ENCODE measurements at places on chromosomes 3 and 15.

GRCh38 chr3:108035751-108036150, 55.1 kb downstream of the CD47 start:
- no peak for DNase-seq

DNA sequence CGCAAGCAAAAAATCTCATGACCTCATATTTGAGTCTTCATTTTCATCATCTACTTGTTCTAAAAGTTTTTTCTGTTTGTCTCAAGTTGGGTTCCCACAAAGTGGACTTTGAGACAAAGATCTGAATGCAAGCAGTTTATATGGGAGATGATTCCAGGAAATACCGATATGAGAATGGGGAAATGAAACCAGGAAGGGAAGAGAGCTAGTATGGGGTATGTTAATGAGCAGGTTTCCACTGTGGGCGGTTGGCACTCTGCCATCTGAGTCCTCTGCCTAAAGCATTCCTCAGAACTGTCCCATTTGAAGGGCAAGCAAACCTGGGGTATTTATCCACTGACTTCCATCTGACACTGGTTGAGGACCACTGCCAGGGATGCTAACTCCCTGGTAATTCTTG, 8.8 kb downstream of the ADPRH start:
- DNase-seq = no peak

DNA sequence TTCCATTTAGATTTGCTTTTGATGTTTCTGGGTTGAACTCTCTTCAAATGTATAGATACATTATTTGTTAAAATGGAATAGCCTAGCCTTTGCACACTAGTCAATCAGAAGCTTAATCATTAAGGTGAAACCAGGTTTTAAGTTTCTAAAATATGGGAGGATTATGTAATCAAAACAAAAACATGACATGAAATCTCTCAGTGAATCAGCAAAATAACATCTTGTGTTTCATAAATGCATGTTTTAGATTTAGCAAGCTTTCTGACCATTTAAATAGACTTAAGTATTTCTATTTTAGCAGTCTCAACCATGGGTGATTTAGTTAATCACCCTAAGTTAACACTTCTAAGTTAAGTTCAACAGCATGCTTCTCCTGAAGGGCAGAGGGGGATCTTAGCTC, 11.3 kb downstream of the GTF2E1 start:
- DNase-seq = no peak

DNA sequence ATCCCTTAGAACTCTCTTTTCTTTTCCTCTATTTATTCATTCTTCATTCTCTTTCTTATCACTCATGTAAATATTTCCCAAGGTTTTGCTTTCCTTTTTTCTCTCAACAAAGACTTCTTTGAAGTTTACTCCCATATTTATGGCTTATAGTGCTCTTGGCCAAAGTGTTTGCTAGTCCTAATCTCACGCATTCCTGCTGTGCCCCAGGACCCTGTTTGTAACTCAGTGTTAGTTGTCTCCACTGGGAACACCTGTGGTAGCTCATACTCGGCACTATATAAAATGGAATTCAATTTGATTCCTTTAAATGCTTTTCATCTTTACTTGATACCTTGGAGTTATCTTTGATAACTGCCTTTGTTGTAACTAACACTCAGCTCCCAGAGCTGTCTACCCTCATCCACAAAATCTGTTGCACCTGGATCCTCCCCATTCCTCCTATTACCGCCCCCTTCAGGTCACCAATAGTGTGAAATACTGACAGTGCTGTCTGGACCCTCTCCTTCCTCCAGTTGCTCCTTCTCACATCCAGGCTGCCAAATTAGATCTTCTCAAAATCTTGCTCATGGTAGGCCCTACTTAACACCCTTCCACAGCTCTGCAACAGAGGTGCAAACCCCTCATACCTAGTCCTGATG, 76.8 kb downstream of the TIGIT start:
- no peak for DNase-seq

- no peak for DNase-seq
Observed at GRCh38 chr15:56980473-56980872, 62.0 kb downstream of the TCF12 start.

DNA sequence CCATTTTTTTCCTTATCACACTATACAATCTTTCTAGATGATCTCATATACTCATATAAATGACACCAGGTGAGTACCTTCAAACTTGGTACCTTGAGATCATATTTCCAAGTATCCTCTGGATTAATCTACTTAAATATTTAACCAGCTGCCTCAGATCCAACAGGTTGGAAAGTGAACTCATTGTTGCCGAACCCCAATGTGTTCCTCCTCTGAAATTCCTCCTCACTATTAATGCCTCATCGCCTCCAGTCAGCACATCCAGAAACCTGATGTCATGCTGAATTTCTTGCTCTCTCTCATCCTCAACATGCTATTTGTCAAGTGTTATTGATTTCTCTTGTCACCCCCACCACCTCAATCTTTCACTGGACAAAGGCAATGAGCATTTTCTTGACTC, 221.8 kb downstream of the FMN1 start:
- DNase-seq = no peak

DNA sequence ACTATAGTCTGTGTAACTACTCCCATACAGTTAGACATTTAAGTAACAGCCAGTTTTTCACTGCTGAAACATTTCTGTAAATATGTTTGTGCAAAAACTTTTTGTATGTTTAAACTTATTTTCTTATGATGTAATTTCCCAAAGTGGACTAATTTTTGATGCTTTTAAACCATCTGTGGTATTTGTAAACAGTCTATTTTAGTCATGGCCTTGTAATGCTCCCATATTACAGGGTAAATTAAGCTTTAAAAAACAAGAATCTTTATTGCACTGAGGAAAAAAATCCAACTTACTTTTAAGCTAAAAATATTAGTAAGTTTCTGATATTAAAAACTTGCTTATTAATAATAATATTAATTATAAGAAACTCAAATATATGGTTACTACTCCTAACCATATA, 13.5 kb downstream of the CCDC14 start:
- DNase-seq = no peak

DNA sequence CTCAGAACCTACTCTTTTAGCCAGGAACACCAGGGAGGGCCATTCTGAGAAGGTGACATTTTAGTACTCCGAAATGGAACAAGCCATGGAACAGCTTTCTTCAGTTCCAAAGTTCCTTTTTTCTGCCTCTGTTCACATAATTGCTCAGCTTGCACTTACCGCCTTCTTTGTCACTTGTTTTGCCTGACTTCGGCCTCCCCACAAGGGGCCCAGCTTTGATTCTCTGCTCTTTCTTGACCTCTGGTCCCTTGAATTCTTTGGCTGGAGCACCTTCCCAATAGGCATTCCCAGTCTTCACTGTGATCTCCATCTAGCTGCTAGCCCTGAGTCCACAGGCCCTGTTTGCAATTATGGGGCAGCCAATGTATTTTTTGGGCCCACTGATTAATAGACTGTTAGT, 51.4 kb upstream of the SLC7A14 start:
- DNase-seq = no peak

- DNase-seq = no peak
Observed at GRCh38 chr3:161700998-161701397, 204.4 kb downstream of the OTOL1 start.

DNA sequence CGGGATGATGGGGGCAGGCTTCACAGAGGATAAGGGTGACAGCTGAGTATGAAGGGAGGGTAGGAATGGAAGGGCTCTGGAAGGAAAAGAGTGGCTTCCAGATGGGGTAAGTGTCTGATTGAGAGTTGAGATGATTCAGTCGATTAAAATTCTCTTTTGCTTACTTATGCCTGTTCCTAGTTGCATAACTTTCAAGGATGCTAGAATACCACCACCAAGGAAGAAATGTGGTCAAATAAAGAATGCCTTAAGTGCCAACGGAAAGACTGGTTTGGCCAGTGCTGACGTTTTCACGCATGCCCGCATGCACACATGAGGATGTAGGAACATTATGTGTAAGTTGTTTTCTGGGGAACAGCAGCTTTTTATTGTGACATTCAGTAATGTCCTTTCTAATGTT, 263.4 kb upstream of the WNT5A start:
- DNase-seq = no peak

- no peak for DNase-seq
Observed at GRCh38 chr15:28019594-28020309, 79.4 kb downstream of the OCA2 start.

- no peak for DNase-seq
Observed at GRCh38 chr15:90686435-90687218, 30.5 kb upstream of the BLM start.

- no peak for DNase-seq
Observed at GRCh38 chr3:10667269-10667668, 148.8 kb upstream of the SLC6A11 start.

DNA sequence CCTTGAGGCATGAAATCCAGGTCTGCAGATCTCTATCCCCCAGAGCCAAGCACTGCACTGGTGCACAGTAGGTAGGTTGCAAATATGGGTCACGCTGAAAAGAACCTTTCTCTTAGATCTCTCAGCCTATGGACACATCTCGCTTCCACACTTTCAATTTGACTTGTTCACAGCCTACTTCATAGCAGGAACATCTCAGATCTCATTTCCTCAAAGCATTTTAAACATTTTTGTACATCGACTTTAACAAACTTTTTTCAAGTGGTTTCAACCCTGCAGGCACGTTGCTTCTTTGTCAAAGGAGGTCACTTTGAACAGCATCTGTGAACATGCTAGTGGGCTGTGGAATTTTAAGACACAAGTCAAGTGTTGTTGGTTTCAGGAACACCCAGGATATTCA, 76.0 kb downstream of the SLC12A8 start:
- DNase-seq = no peak

DNA sequence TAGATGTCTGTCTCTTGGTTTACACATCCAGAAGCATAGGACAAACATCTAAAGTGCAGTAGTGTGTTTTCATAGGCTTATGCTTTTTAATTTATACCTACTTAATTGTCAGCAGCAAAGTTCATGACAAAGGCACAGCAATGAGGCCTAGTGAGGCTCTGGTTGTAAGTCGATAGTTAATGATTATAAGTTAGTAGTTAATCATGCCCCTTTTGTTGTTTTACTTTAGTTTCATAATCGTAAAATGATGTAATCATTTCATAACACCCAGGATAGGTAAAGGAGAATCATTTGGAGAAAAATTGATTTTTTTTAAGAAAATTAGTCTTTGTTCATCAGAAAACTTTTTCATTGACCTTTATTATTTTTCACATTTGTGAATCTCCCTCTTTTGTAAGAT, 351.9 kb downstream of the LSAMP start:
- DNase-seq = no peak

- DNase-seq = no peak
Observed at GRCh38 chr3:33067484-33067883, 29.5 kb downstream of the GLB1 start.

- no peak for DNase-seq
Observed at GRCh38 chr3:57557085-57557537, 1.0 kb downstream of the PDE12 start.

DNA sequence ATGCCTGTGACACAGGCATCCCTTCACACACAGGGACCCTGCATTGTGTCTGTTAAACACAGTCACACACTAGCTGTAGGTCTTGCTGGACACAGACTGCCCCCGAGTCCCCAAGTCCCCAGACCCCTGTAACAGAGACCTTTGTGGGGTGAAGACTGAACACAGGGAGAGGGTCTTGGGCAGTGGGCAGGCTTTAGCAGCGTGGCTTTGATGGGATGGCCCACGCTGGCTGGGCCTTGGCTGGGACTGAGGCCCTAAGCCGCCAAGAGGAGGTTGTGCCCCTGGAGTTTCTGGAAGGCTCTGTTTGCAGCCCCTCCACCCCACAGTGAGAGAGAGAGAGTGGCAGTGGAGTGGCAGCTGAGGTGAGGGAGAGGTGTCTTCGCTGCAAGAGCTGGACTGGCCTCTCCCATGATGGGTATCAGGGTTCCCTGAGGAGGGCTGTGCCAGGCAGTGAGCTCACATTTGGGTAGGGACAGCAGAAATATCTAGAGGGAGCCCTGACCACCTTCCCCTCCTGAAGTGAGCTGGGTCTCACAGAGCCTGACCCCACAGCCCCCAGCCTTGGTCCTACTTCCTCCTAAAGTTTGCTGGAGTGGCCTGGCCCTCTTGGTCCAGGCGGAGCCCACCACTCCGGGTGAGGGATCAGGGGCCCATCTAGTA, 635 bp upstream of the VILL start:
- DNase-seq = no peak

DNA sequence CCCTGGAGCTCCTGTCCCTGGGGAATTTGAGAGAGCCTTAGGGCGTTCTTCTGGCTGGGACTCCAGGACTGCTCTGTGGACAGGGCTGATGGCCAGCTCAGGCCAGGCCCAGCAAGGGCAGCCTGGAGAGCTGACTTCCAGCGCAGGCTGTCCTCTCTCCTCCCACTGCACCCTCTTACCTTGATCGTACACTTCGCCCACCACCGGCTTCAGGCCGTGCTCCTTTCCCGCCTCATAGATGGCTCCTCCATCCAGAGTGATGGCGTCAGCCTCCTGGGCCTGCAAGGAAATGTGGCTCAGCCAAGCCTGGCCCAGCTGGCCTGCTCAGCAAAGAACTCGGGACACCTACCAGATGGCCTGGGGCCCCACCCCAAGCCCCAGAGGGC, 3.1 kb downstream of the MELTF start:
- DNase-seq = no peak

DNA sequence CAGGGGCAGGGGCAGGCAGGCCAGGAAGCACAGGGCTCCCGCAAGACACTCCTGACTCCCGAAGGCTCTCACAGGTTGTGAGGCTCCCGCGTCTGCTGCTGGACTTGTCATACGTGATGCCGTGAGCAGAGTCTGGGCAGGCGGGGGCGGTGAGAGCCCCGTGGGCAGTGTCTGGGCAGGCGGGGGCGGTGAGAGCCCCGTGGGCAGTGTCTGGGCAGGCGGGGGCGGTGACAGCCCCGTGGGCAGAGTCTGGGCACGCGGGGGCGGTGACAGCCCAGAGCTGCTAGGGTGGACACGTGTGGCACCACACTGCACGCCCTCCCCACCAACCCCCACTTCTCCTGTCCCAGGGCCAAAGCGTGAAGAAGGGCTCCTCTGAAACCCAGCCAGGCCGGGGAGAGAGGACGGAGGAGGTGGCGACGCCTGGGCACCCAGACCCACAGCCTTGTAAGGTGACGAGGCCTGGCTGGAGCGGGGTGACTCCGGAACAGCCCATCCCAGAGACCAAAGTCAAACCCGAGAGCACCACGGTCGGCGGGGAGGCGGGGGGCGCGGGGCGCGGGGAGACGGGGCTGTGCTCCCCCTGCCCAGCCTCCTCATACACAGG, 35.0 kb downstream of the TNK2 start:
- DNase-seq = no peak

DNA sequence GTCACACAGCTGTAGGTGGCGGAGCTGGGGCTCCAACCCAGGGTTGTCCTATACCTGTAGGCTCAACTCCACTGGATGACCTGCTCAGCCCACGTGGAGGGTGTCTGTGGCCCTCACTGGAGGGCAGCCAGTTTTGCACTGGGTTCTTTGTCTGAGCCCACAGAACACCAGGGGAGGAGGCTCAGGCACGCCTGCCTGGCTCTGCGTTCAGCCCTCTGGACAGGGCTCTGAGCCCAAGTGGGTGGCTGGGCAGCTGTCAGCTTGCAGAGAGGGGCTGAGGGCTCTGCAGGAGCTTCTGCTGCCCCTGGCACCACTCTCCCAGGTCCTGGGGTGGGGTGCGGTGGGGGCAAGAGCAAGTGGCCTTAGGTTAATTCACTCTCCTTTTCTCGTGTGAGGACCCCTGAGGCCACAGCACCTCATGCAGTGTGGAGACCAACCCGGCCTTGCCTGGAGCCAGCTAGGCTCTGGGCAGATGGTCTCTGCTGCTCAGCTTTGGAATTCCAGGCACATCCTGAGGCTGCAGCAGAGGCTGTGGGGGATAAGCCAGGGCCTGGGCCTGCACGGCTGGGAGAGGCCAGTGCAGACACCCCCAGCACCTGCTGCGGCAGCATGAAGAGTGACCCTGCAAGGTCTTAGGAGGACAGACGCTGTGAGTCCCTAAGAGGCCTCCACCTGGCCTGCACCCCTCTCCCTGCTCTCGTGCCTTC, 23.5 kb downstream of the DUSP7 start:
- no peak for DNase-seq

- DNase-seq = no peak
Observed at GRCh38 chr15:32842081-32842480, 124.3 kb downstream of the GREM1 start.

Data from hippocampal formation (tissue), 2 donors.